ENCODE measurements at places on chromosomes 1 and 21.

DNA sequence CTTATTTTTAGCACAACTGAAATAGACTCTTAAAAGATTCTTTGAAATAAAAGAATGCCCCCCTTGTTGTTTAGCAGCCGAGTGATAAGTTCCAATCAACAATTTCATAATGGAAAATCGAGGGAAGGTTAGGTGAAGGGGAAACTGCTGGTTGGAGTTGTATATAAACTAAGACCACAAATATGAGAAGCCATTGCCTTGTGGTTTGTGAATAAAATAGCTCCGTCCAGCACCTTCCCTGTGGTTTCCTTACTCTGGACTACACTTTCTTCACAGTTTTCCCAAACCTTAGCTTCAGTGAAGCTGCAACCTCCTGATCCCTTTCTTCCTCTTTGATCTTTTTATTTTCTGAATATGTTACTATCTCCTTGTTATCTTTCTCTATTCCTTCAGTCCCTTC, 6.7 kb upstream of the RAB3GAP2 start:
- no peak for DNase-seq

- DNase-seq: no peak
Observed at GRCh38 chr1:176225911-176226310, 18.8 kb upstream of the COP1 start.

- DNase-seq: no peak
Observed at GRCh38 chr1:156213644-156213966, 798 bp downstream of the PMF1 start.

DNA sequence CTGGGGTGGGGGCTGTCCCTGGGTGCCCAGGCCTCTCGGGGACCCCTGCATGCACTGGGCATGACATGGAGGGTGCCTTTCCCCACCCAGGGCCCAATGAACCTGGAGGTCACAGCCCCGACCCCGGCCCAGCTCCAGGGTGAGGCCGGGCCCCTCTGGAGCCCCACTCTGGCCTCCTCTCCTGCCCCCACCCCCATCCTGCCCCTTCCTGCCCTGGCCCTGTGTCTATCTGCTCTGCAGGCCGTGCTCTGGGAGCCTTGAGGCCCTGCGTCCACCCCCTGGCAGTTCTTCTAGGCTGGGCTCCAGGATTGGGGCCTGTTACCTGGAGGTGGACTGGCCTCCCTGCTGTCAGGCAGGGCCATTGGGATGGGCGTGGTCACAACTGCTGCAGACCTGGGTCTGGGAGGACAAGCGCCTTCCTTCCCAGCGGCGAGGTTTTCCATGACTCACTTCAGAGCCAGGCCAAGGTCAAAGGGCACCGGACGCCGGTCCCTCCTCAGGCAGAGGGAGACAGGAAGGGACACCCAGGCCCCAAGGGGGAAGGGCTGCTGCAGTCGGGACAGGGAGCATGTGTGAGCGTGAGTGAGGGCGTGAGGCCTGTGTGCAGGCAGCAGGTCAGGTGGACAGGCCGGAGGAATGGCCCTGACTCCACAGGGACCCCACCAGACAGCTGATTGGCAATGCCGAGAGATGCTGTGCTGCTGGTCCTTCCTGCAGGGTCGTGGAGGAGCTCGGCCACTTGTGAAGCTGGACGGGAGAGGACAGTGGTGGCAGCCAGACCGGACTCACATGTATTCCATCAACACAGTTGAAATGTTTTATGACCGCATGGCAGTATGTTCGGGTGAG, 31.1 kb upstream of the POFUT2 start:
- DNase-seq: no peak

- DNase-seq: no peak
Observed at GRCh38 chr1:47675721-47676120, 237.9 kb downstream of the FOXD2 start.

- DNase-seq: no peak
Observed at GRCh38 chr1:48695161-48695560, 81.5 kb downstream of the BEND5 start.

GRCh38 chr1:211619033-211619996, 40.4 kb upstream of the SLC30A1 start:
- no peak for DNase-seq

DNA sequence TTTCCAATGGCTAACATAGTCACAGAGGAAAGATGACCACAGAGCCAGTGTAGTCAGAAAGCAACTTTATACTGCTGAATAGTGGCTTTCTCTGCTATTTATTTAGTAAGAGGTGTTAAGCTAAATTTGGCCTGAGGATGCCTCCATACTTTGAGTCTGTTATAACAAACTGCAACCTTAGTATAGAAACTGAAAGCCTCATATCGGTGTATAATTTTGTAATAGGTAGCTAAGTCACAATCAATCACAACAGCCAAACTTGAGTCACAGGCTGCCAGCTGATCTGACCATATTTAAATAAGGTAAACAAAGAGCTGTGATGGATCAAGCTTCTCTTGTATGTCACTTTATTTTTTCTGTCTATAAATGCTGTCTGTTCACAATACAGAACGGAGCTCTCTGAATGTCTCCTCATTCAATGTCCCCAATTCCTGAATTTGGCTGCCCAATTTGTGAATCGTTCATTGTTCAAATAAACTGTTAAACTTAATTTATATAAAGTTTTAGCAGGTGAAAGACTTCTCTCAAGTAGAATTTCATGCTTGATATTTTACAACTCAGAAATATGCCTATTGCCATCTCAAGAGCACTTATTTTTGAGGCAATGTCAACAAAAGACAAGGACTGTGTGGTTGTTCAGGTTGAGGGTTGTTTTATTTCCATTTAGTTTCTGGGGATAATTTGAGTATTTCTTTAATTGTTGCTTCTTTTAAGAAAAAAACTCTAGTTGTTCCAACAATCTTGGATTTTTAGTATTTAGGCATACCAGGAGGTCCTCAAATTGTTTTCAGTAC, 339.7 kb upstream of the B3GALT2 start:
- no peak for DNase-seq

- DNase-seq: no peak
Observed at GRCh38 chr1:205963352-205964155, 20.3 kb upstream of the SLC26A9 start.

- no peak for DNase-seq
Observed at GRCh38 chr1:207463571-207463970, 9.4 kb downstream of the CR2 start.

- DNase-seq: no peak
Observed at GRCh38 chr1:77543822-77544448, 138.5 kb downstream of the ZZZ3 start.

DNA sequence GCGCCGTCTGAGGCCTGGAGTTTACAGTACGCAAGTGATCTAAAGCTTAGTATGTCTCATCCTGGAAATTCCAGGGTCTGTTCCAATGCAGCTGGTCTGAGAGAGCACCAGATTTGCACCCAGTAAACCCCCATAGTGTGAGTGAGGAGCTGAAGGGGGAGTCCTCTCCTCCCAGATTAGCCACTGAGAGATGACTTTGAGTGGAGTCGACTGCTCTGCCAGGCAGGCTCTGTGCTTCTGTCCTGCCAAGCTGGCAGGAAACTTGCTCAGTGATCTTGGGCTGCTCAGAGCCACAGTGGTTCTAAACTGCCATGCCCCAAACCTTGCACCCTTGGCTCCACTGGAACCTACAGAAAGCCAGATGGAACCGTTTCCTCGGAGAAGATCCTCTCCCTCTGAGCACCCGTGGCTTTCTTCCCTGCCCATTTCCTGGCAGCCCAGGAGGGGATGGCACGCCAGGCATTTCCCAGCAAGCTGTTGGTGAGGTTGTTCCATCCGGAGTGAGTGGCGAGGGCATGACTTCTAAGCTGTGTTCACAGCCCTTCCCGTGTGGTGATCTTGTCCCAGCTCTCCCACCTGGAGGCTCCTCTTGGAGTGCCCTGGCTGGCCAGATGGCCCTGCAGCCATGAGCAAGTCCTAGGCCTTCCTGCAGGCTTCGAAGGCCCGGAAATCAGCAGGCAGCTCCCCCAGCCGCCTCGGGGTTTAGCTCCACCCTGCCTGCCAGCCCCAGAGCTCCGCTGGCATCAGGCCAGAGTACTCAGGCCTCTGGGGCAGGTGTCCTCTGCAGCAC, 125.9 kb upstream of the VAMP3 start:
- DNase-seq: no peak

DNA sequence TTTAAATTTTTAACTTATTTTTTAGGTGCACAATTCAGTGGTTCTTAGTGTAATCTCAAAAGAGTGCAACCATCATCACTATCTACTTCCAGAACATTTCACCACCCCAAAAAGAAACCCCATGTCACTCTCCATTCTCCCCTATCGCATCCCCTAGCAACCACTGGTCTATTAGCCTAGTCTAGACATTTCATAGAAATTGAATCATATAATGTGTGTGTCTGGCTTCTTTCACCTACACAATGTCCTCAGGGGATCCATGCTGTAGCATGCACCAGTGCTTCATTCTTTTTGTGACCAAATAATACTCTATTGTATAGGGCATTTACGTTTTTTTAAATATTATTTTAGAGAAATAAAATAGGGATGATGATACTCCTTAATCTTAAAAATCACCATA, 64.7 kb downstream of the JAK1 start:
- no peak for DNase-seq

DNA sequence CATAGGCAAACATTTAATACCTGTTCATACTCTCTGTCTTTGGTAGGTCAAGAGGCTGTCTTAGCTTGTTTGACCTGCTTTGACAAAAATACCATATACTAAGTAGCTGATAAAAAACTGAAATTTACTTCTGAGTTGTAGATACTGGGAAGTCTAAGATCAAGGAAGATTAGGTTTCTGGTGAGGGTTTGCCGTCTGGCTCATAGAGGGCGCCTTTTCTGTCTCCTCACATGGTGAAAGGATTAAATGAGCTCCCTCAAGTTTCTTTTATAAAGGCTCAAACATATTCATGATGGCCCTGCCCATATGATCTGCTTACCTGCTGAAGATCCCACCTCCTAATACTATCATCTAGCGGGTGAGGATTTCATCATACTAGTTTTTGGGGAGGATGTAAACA, 1076.1 kb upstream of the NCAM2 start:
- DNase-seq: no peak

- no peak for DNase-seq
Observed at GRCh38 chr1:210428696-210429095, 100.0 kb downstream of the HHAT start.

DNA sequence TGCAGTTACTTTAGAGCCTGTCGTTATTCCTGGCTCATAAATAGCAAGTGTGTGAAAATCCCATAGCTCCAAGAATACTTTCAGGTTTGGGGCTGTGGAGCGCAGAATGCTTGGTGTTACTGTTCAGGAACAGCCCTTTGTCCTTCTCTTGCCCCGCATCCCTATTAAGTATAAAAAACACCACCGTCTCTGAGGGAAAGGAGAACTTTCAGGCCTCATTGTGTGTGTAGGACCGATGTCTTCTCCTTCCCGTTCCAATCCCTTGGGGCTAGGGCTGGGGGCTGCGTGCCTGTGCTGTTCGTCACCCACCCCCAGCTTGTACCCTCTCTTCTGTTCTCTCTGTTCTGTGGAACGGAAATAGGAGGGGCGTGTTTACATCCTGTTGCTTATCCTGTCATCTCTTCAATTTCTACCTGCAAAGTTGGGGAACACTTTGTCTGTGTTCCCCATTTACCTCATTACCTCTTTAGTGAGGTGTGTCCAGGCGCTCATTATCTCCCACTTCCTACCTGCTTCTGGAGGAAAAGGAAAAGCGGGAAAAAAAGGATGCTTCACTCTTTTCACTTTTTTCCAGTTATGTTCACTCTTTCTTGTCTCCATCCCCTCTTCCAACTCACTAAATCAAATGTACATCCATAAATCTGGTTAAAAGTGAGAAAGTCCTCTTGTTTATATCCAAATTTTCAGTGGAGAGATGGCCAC, 788 bp upstream of the TXNIP start:
- DNase-seq: no peak

DNA sequence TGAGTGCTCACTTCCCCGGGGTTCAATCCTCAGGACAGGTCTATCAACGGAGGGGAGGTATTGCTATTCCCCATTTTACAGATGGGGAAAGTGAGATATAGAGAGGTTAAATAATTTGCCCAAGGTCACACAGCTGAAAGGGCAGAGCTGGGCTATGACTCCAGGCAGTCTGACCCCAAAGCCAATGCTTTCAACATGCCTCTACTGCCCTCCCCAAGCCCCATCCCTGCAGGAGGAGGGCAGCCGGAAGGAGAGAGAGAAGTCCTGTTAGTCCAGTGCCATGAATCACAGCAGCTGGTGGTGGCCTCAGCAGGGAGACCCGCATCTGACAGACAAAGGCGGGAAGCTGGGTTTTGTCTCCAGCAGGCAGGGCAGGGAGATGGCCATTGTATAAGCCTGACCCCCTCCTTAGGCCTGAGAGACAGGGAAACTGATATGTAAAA, 20.0 kb upstream of the CLIC4 start:
- DNase-seq: no peak

- DNase-seq: no peak
Observed at GRCh38 chr1:51607681-51608095, 9.2 kb upstream of the OSBPL9 start.

DNA sequence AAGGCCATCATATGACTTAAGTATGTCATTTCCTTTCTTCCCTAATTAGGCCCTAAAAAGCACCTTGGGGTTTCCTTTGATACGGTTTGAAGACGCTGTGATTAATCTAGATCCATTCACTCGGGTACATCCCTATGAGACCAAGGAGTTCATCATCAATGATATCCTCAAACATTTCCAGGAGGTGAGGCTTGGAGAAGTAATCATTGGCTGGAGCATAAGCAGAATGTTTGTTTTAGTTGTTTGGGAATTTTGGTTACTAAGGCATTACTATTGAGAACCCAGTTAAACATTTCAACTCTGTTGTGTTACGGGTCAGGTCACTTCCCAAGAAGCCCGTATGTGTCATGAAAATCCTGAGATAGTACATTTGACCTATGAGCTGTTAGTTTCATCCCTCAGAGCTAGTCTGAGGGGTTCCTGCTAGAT, 185.2 kb downstream of the VPS13D start:
- no peak for DNase-seq

DNA sequence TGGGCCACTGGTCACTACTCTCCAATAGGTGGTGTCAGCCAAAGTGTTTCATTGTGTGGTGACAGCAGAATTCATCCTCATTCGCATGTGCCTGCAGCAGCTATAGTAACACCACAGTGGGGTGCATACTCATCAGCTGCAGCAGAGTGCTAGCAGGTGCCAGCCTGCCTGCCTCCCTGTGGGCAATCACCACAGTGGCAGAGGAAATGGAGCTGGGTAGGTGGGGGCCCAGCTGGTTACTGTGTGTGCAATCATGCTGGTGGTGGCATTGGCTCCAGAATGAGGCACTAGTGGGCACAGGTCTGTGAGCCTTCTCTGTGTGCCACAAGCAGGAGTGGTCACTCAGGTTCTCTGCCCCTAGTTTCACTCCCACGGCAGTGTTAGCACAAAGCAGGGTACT, 579.2 kb downstream of the PTPRC start:
- no peak for DNase-seq

GRCh38 chr21:24302400-24302799, 1304.9 kb downstream of the MRPL39 start:
- no peak for DNase-seq

DNA sequence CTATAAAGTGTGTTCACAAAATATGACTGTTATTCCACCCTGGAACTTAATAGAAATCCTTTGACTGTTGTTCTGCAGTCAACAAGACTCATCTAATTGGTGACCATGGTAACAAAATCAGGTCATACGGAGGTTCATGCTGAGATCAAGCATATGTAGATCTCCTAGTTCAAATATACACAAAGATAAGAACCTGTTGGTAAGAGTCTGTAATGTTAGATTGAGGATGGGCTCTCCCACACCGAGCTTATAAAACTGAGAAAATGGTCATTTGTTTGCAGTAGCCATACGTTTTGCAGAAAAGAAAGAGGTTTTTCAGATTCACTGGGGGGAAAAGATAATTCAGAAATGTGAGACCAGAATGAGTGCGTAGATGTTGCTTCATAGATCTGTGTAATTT, 468.1 kb downstream of the RPS6KC1 start:
- DNase-seq: no peak

- no peak for DNase-seq
Observed at GRCh38 chr1:101050869-101051268, 25.3 kb upstream of the DPH5 start.

Data from right kidney (tissue), 9 donors.